ENCODE measurements at places on chromosomes 4 and X.

DNA sequence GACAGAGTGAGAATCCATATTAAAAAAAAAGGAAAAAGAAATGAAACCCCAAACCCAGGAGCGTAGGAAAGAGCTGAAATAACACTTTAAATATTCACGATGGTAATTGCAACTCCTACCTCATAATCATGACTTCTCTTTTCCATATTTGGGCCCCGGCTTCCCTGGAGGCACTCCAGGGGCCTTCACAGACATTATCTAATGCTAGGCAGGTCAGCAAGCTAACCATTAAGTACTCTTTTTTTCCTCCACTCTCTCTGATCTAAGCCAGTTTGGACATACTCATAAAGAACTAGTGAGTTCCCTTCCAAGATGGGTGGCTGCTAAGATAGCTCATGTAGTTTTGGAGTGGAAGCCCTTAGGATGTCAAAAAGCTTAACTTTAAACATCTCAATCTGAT lies 83.2 kb downstream of the SH3KBP1 start:
- peaks cover 5% of the 10 kb centered on the region for H3K4me1 ChIP-seq
- no peak overlapping the region for H3K27ac ChIP-seq
- no peak for DNase-seq
- no peak overlapping the region for H3K4me3 ChIP-seq

DNA sequence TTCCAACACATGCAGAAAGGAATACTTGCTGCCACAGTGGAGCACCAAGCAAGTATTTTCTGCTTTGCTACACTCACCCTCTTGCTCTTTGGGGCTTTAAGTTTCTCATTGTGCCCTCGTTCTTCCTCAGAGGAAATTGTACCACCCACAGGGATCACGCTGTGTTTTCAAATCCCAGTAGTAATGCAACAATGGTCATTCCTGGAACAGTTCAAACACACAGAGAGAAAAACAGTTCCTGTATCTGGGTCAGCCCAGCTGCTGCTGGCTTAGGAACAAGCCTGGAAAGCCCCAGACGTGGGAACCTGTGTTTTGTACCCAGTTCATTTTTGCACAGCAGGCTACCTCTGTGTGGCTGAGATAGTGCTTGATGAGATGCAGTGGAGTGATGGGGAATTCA lies 907.8 kb downstream of the STPG2 start:
- no peaks in the 10 kb centered on the region for H3K27me3 ChIP-seq
- H3K4me3 ChIP-seq, result no peak overlapping the region
- DNase-seq, result no peak
- H3K4me1 ChIP-seq, result peaks cover 2% of the 10 kb centered on the region
- H3K36me3 ChIP-seq, result peaks cover 1% of the 10 kb centered on the region
- no peak overlapping the region for H3K27ac ChIP-seq

DNA sequence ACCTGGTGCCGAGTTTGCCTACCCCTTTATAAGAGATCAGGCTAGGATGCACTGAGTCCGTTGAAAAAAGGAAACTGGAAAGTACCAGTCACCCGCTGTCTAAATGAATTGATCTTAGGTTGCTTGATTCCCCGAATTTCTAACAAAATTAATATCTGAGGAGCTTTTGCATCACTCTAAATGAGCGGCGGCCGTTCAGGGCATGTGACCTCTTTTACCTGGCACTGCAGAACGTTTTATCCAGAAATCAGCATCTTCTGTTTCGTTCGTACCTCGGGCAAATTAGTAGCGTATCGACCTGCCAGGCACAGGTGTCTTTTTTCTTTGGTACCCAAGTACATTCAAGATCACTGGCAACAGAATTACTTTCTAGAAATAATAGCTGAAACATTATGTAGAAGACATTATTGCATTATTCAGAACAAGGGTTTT lies 876 bp downstream of the KLHL2 start:
- H3K36me3 ChIP-seq, result no peaks in the 10 kb centered on the region
- peak overlapping the region; percentile 91 for H3K27ac ChIP-seq
- DNase-seq, result no peak
- peaks cover 7% of the 10 kb centered on the region for H3K27me3 ChIP-seq
- H3K4me1 ChIP-seq, result peaks cover 35% of the 10 kb centered on the region

GRCh38 chr4:78057135-78057599 lies at the start of gene FRAS1:
TSS of gene FRAS1 (plus strand) at chr4:78057323. CDS start at chr4:78058010, 687 bp downstream.
- peak within 1 kb of the TSS; percentile 92 for H3K27ac ChIP-seq
- peak within 1 kb of the TSS; percentile 88 for H3K4me3 ChIP-seq
- peak; percentile 55 for DNase-seq
- H3K4me1 ChIP-seq, result peaks cover 10% of the 10 kb centered on the region

- H3K36me3 ChIP-seq, result no peaks in the 10 kb centered on the region
- no peak overlapping the region for H3K4me3 ChIP-seq
- no peak for DNase-seq
- no peak overlapping the region for H3K27ac ChIP-seq
These were observed 11.5 kb upstream of the TLR1 start for GRCh38 chr4:38815885-38816782.

- no peaks in the 10 kb centered on the region for H3K4me1 ChIP-seq
- no peak overlapping the region for H3K4me3 ChIP-seq
- peaks cover 3% of the 10 kb centered on the region for H3K36me3 ChIP-seq
- no peak for DNase-seq
- no peaks in the 10 kb centered on the region for H3K27me3 ChIP-seq
These were observed 81.3 kb downstream of the ARHGAP24 start for GRCh38 chr4:85556283-85556682.

- DNase-seq, result no peak
- peaks cover 4% of the 10 kb centered on the region for H3K4me1 ChIP-seq
- no peak overlapping the region for H3K4me3 ChIP-seq
- no peaks in the 10 kb centered on the region for H3K36me3 ChIP-seq
- no peak overlapping the region for H3K27ac ChIP-seq
These were observed 76.9 kb upstream of the AFAP1 start for GRCh38 chr4:8016527-8016926.

GRCh38 chr4:182250446-182250845 lies 7.2 kb downstream of the TENM3 start:
- no peak for DNase-seq
- peaks cover under 1% of the 10 kb centered on the region for H3K36me3 ChIP-seq
- peaks cover 35% of the 10 kb centered on the region for H3K27me3 ChIP-seq
- no peak overlapping the region for H3K27ac ChIP-seq

DNA sequence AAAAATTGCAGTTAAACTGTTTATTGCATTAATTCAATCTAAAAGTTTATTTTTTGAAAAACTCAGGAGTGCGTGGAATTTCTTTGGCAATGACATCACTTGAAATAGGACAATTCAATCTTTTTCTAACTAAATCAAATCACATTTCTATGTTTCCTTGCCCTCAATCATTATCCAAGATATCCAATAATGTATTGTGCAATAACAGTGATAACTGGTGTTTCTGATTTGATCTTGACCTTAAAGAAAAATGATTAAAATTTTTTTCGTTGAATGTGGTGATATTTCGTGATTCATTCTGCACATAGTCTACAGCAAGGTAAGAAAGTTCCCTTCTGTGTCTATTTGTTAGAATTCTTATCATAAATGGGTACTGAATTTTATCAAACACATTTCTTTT lies 163.2 kb downstream of the SPCS3 start:
- no peaks in the 10 kb centered on the region for H3K4me1 ChIP-seq
- H3K27ac ChIP-seq, result no peak overlapping the region
- H3K36me3 ChIP-seq, result no peaks in the 10 kb centered on the region
- H3K4me3 ChIP-seq, result no peak overlapping the region
- H3K27me3 ChIP-seq, result no peaks in the 10 kb centered on the region

DNA sequence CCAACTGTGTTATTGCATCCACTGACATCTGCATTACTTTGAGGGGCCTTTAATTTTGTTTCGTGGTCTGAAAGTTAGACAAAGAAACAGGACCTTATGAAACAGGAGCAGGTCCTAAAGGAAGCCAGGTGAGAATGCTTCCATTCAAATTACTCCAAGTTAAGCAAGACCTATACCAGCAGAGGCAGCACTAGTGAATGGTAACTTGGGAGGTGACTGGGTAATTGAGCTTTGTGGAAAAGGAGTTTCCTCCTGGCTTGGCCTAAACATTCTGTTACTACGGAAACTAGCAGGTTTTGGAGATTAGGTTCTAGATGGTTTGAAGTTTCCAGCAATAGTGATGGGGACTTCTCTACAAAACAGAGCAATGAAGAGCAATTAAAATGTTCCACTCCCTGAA lies 173.5 kb downstream of the NKX6-1 start:
- DNase-seq, result no peak
- no peak overlapping the region for H3K27ac ChIP-seq
- H3K4me3 ChIP-seq, result no peak overlapping the region

- H3K4me1 ChIP-seq, result peaks cover 15% of the 10 kb centered on the region
- no peaks in the 10 kb centered on the region for H3K27me3 ChIP-seq
- H3K27ac ChIP-seq, result no peak overlapping the region
- no peak overlapping the region for H3K4me3 ChIP-seq
These were observed 3.5 kb upstream of the STS start for GRCh38 chrX:7143941-7144525.

DNA sequence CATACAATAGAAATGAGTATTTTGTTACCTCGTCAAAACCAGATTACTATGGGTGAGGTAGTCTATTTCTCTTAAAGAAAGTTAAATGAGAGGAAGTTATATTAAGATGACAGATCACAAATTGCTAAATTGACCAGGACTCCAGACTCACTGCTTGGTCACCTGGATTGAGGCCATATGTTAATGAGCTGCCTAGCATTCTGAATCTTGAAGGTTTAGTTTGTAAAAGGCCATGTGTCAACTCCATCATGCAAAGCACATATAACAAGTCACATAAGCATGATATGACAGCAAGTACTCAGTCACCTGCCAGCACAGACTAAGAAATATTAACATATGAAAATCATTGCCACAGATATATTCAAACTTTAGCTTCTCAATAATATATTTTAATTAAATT lies 72.6 kb downstream of the EPHA5 start:
- no peaks in the 10 kb centered on the region for H3K27me3 ChIP-seq
- DNase-seq, result no peak
- H3K36me3 ChIP-seq, result no peaks in the 10 kb centered on the region
- no peak overlapping the region for H3K27ac ChIP-seq
- no peaks in the 10 kb centered on the region for H3K4me1 ChIP-seq

- H3K4me1 ChIP-seq, result peaks cover 10% of the 10 kb centered on the region
- no peak overlapping the region for H3K4me3 ChIP-seq
- no peaks in the 10 kb centered on the region for H3K27me3 ChIP-seq
These were observed 69.1 kb downstream of the TET2 start for GRCh38 chr4:105215609-105216313.

DNA sequence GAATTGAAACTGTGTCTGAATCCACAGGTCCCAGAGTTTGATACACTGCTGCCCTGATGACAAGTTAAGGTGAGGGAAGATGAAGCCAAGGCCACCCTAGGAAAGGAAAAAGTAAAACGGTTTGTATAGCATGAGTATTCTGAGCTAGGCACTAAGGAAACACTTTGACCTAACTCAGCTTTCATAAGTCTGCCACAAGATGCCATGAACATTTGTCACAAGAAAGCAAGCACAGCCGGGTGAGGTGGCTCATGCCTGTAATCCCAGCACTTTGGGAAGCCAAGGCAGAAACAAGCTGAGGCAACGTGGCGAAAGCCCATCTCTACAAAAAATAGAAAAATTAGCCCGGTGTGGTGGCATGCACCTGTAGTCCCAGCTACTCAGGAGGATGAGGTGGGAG lies 34.2 kb downstream of the ELOVL6 start:
- peaks cover 14% of the 10 kb centered on the region for H3K4me1 ChIP-seq
- H3K36me3 ChIP-seq, result peaks cover 3% of the 10 kb centered on the region
- no peak overlapping the region for H3K27ac ChIP-seq
- no peak for DNase-seq
- no peak overlapping the region for H3K4me3 ChIP-seq
- no peaks in the 10 kb centered on the region for H3K27me3 ChIP-seq

DNA sequence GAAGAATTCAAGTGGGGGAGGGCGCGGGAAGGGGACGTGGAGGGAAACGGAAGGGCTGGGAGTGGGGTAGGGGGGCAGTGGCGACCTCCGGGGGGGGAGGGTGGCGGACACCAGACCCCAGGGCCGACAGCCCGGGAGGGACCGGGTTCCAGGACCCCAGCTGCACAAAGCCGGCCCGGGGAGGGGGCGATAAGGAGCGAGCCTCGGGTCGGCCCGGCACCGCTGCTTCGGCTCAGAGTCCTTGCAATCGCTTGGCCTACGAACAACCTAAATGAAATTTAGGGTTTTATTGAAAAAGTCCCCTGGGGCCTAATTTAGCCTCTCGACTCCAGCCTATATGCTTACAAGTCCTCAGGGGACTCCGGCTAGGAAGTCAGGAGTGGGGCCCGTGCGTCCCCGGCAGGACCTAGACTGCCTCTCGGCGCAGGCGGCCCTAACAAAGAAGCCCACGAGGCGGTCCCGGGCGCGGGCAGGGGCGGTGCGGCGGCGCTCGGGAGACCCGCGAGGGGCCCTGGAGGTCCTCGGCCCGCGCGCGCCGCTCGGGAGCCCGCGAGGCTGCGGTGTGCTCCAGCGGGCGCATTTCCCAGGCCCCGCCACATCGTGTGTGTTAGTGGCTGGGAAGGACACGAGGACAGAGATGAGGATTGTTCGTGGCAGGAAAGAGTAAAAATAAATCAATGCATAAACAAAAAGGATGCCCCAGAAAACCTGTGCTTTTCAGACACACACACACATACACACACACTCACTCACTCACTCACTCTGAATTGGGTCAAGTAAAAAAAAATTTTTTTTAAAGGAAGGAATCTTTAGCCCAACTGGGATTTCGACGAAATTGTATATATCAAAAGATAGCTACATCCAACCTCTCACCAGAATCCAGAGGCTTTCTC lies 70.0 kb downstream of the MGST2 start:
- peak overlapping the region; percentile 68 for H3K4me3 ChIP-seq
- peak overlapping the region; percentile 97 for H3K27ac ChIP-seq
- peak; percentile 49 for DNase-seq
- H3K36me3 ChIP-seq, result peaks cover 6% of the 10 kb centered on the region
- H3K27me3 ChIP-seq, result no peaks in the 10 kb centered on the region
- peaks cover 49% of the 10 kb centered on the region for H3K4me1 ChIP-seq

DNA sequence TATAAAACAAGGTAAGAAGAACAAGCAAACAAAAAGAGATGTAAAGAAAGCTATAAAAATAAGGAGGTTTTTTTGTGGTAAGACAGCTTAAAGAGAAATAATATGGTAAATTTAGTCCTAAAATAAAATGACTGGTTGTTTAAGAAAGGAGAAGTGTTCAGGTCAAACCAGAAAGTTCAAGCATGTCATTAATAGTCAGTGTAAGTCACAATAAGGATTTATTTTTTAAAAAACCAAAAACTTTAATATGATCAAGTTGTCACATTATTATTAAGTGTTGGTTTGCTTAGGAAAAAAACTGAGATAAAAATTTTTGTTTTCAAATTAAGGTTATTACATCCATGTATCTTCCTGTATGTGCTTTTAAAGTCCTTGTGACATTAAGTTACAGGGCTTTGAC lies 19.1 kb downstream of the ASIC5 start:
- DNase-seq, result no peak
- H3K36me3 ChIP-seq, result peaks cover 2% of the 10 kb centered on the region
- no peaks in the 10 kb centered on the region for H3K27me3 ChIP-seq
- no peak overlapping the region for H3K27ac ChIP-seq
- H3K4me1 ChIP-seq, result no peaks in the 10 kb centered on the region
- no peak overlapping the region for H3K4me3 ChIP-seq

GRCh38 chr4:156767911-156768415 lies 203.6 kb downstream of the PDGFC start:
- no peak overlapping the region for H3K27ac ChIP-seq
- H3K27me3 ChIP-seq, result no peaks in the 10 kb centered on the region
- peaks cover 10% of the 10 kb centered on the region for H3K4me1 ChIP-seq
- peaks cover 7% of the 10 kb centered on the region for H3K36me3 ChIP-seq
- no peak for DNase-seq

GRCh38 chrX:23482561-23482960 lies 147.9 kb downstream of the PTCHD1 start:
- no peak overlapping the region for H3K27ac ChIP-seq
- DNase-seq, result no peak
- no peaks in the 10 kb centered on the region for H3K4me1 ChIP-seq
- no peak overlapping the region for H3K4me3 ChIP-seq
- H3K36me3 ChIP-seq, result peaks cover 1% of the 10 kb centered on the region

GRCh38 chrX:119948381-119948780 lies 4.8 kb upstream of the NKAP start:
- H3K4me1 ChIP-seq, result peaks cover 2% of the 10 kb centered on the region
- H3K4me3 ChIP-seq, result no peak overlapping the region
- H3K27me3 ChIP-seq, result peaks cover 3% of the 10 kb centered on the region
- no peak overlapping the region for H3K27ac ChIP-seq

Measured in progenitor cell of endocrine pancreas (in vitro differentiated cells).